ENCODE measurements at places on chromosomes 2 and 18.

GRCh38 chr2:12487253-12488004 lies 229.3 kb upstream of the TRIB2 start:
- no peak for DNase-seq

GRCh38 chr2:235098269-235098668 lies 146.5 kb downstream of the SH3BP4 start:
- no peak for DNase-seq

- DNase-seq, result no peak
These were observed 217.2 kb downstream of the ARL4C start for GRCh38 chr2:234279637-234280036.

- DNase-seq, result no peak
These were observed 85.8 kb downstream of the CERS6 start for GRCh38 chr2:168541858-168542257.

- no peak for DNase-seq
These were observed 89.4 kb downstream of the BIN1 start for GRCh38 chr2:127017548-127017947.

GRCh38 chr2:13545320-13545719 lies 828.6 kb downstream of the TRIB2 start:
- no peak for DNase-seq

- DNase-seq, result no peak
These were observed 181.3 kb upstream of the EPHA4 start for GRCh38 chr2:221753401-221753800.

DNA sequence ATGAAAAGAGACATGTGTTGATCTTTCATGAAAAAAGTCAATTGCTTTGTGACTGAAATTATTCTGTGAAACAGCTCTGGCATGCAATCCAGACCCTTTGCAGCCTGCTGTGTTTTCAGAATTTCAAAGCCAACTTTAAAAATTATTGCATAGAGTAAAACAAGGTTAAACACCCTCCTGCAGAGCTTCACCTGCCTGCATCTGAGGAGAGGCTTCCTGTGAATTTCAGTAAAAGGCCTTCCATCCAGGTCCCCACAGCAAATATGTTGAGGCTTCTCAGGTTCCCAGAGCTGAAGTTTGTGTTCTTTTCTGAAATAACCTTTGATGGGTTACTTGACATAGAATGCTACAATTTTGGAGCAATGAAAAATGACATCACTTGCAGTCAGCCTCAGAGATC lies 4.1 kb downstream of the XIRP2 start:
- no peak for DNase-seq

DNA sequence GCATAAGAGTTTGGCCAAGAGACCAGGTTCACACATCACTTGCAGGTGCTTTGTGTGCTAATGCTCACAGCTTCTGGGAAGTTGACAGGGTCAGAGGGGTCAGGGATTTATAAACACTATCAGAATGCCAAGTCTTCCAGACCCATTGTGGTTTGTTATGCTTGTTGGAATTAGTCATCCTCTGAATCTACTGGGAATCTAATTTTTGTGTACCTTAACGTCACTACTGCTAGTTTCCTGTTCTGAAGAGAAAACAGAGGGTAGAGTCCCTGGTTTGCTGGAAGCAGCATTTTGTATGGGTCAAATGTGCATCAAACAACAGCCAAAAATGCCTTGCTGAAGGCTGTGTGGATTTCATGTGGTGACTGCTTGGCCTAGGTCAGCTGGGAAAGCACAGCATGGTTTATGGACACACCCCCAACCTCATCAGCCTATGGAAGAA lies 33.3 kb downstream of the ANTXR1 start:
- no peak for DNase-seq

DNA sequence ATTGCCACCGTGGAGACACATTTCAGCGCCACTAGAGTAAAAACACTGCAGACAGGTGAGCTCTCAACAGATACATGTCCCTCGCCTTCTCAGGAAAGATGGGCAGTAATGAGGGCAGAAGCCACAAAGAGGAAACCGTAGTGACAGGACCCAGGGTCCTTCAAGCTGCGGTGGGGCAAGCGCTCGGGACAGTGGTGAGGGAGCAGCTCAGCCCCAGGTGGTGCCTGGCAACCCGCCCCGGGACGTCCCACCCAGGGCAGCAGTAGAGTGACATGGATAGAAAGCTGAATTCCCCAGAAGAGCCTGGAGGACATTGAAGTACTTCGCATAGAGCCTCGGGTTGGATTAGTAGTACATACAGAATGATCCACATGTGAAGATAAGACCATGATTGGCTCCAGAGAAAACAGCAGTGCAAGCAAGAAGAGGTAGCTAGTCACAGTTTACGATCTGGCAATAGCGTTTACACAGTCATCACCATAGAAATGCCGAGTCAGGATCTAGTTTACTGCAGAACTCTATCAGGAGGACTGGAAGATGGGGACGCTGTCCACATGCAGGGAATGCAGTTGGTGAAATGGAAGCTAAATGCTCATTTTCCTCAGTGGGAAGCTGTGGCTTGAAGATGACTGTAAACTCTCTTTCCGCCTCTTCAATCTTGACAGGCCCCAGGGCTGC lies 37.4 kb upstream of the ALPP start:
- DNase-seq, result peak; percentile 12

- DNase-seq, result no peak
These were observed 74.7 kb upstream of the TMEM200C start for GRCh38 chr18:5969989-5970403.

GRCh38 chr2:42926434-42927333 lies 134.3 kb upstream of the HAAO start:
- DNase-seq, result no peak

GRCh38 chr2:4140281-4140970 lies 437.1 kb downstream of the DCDC2C start:
- no peak for DNase-seq

- no peak for DNase-seq
These were observed 224.8 kb upstream of the PXDN start for GRCh38 chr2:1968988-1969700.

- DNase-seq, result no peak
These were observed 139.9 kb downstream of the SH3RF3 start for GRCh38 chr2:109268916-109269315.

DNA sequence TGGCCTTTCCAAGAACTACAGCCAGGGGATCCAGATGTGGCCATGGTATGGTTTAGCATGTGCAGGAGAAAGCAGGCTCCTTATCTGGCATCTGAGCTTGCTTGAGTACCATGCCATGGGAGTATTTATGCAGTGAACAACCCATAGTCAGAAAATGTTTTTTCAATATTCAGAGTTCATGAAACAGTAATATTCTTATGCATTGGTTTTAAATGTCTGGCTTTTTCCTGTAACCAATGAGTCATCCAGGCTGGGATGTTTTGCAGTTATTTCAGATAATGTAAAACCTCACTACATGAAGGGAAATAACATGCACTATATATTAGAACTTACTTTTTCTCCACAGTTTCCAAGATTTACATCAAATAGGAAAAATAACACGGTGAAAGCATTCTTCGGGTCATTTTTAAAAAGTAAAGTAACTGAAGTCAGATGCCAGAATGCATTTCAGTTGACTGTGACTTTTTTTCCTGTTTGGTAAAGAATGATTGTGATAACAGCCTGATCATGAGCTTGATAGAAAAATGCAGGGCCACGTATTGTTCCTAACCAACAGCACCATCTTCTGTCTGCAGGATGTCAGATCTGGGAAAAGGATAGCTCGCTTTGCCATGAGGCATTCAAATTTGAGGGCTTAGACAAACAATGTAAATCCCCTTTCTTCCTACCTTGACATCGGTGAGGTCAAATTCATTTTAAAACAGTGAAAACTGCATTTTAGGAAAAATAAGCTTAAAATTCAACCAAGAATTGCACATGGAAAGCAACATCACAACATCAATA lies 152.8 kb downstream of the DSC3 start:
- no peak for DNase-seq

DNA sequence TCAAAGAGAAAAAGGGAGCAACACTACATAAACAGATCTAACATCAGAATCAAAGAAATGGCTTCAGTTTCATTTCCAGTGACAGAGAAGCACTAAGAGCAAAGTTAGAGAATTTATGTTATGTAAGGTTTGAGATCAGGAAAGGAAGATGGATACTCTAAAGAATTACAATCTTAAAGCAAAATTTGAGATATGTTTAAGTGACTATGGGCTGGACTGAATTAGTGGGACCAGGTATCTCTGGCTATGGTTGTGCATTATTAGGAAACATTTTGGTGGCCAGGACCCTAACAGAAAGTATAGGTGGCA lies 208.2 kb downstream of the CCDC178 start:
- no peak for DNase-seq

GRCh38 chr18:59907660-59908059 lies 7.9 kb downstream of the PMAIP1 start:
- DNase-seq, result no peak

GRCh38 chr2:214076527-214076926 lies 334.3 kb upstream of the VWC2L start:
- no peak for DNase-seq

DNA sequence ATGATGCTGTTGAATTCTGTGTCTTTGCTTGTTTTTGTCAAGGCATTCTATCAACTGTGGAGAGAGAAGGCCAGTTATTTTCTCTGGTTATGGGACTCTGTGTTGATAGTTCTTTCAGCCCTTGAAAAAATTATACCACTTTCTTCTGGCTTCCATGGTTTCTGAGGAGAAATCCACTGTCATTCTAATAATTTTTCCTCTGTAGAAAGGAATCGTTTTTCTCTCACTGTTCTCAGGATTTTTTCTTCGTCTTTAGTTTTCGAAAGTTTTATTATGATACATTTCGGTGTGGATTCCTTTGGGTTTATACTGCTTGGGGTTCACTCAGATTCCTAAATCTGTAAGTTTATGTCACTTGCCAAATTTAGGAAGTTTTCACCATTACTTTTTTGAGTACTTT lies 6.6 kb downstream of the GALNT1 start:
- no peak for DNase-seq

GRCh38 chr2:191521608-191522208 lies 156.2 kb upstream of the NABP1 start:
- DNase-seq, result no peak
